Ascending aorta (tissue), 2 donors: ENCODE measurements at places on chromosomes 2 and 18.

GRCh38 chr2:179694963-179695362, 166.4 kb downstream of the ZNF385B start:
- H3K27ac ChIP-seq, result no peak overlapping the region
- DNase-seq, result no peak
- no peak overlapping the region for H3K4me3 ChIP-seq
- H3K36me3 ChIP-seq, result no peaks in the 10 kb centered on the region
- no peaks in the 10 kb centered on the region for H3K27me3 ChIP-seq

- no peaks in the 10 kb centered on the region for H3K27me3 ChIP-seq
- no peak overlapping the region for H3K4me3 ChIP-seq
- DNase-seq, result no peak
These were observed 97.8 kb downstream of the ESCO1 start for GRCh38 chr18:21502661-21503060.

DNA sequence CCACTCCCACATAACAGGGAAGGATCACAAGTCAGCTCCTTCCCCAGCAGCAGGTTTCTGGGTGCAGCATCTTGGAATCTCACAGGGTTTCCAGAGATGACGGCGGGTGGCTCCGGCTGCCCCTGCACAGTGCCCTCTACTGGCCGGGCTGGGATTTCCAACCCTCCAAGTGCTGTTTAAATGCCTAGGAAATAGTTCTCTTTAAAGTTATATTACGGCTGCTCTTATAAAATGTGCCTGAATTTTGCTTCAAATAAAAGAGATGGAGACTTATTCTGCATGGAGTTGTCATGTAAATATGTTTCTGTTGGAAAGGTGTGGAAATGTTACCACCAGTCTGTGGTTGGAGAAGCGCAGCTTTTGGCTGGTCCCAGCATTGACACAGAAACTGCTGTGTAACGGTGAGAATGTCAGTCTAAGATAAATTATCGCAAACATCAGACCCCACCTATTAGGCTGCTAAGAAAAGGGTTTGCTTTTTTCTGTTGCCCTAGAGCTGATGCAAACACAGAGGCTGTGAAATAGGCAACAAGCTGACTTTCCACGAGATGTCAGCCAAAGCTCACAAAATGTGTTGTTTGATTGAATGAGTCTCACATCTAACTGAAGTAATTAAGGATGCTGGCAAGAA, 3.3 kb upstream of the HJURP start:
- DNase-seq, result no peak
- no peaks in the 10 kb centered on the region for H3K27me3 ChIP-seq
- H3K4me3 ChIP-seq, result no peak overlapping the region

DNA sequence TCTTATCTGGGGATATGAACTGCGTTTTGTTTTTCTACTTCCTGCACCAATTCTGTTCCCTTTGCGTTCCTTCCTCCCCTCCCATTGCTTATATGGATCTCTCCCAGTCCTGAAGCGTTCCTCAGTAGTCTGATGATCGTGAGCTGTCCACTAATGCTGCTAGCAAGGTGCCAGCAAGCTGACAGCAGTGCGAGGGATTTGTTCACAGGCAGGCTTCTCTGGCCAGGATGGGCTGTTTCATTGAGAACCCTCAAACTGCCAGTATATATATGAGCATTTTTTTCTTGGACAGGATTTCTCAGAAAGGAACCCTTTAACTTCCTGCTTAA, 40.1 kb downstream of the GTF3C3 start:
- H3K4me3 ChIP-seq, result peak overlapping the region; percentile 29
- peaks cover 3% of the 10 kb centered on the region for H3K36me3 ChIP-seq
- no peak overlapping the region for H3K27ac ChIP-seq
- DNase-seq, result no peak
- H3K27me3 ChIP-seq, result no peaks in the 10 kb centered on the region

GRCh38 chr2:226256709-226257376, 542.8 kb downstream of the IRS1 start:
- no peaks in the 10 kb centered on the region for H3K4me1 ChIP-seq
- no peaks in the 10 kb centered on the region for H3K36me3 ChIP-seq
- no peaks in the 10 kb centered on the region for H3K27me3 ChIP-seq
- no peak overlapping the region for H3K27ac ChIP-seq
- H3K4me3 ChIP-seq, result no peak overlapping the region

- no peak for DNase-seq
- H3K4me1 ChIP-seq, result peaks cover 3% of the 10 kb centered on the region
- no peaks in the 10 kb centered on the region for H3K36me3 ChIP-seq
- no peaks in the 10 kb centered on the region for H3K27me3 ChIP-seq
- H3K27ac ChIP-seq, result no peak overlapping the region
These were observed 86.9 kb downstream of the ZCCHC2 start for GRCh38 chr18:62609764-62610163.

DNA sequence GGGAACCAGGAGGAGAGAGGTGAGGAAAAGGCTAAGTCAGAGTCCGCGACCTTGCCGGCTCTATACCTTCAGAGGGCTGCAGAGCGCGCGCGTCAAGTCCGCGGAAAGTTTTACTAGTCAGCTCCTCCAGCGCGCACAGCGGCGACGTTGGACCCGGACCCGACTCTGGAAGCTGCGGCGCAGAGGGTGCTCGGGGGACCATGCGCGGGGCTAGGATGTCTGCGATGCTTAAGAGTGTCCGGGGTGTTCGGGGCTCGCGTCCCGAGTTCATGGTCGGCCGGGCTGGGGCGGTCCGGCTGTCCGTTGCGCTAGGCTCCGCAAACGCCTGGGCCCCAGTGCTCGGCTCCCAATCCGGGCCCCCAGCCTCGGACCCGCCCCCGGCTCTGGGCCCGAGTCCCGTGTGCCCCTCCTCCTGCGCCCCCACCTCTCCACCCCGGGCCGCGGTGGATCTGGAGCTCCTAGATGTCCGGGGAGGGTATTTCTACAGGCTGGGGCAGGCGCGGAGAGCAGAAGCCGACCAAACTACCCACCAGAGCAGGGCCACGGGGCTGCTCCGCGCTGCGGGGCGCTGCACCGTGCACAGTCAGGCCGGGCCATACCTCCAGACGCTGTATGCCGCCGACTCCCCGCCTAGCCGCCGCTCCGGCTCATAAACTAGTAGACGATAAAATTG, at the start of gene LBX2:
TSS of gene LBX2 (minus strand) at position 337 of the 673 bp plus-strand sequence. CDS start at position 271, 66 bp downstream.
- H3K27ac ChIP-seq, result no peak within 1 kb of the TSS
- peaks cover 3% of the 10 kb centered on the region for H3K4me1 ChIP-seq
- peak within 1 kb of the TSS; percentile 51 for H3K4me3 ChIP-seq
- DNase-seq, result no peak
- H3K27me3 ChIP-seq, result peaks cover 5% of the 10 kb centered on the region

GRCh38 chr2:23386339-23387220, 1.6 kb downstream of the KLHL29 start:
- no peak for DNase-seq
- no peaks in the 10 kb centered on the region for H3K27me3 ChIP-seq
- H3K36me3 ChIP-seq, result no peaks in the 10 kb centered on the region

- no peak for DNase-seq
- no peaks in the 10 kb centered on the region for H3K36me3 ChIP-seq
- H3K4me3 ChIP-seq, result no peak overlapping the region
- no peak overlapping the region for H3K27ac ChIP-seq
These were observed 94.4 kb downstream of the SGPP2 start for GRCh38 chr2:222518570-222519381.

GRCh38 chr2:227325839-227326195, 766 bp downstream of the MFF start:
- no peaks in the 10 kb centered on the region for H3K4me1 ChIP-seq
- peaks cover 4% of the 10 kb centered on the region for H3K36me3 ChIP-seq
- H3K27ac ChIP-seq, result peak overlapping the region; percentile 95
- peak overlapping the region; percentile 91 for H3K4me3 ChIP-seq

- peaks cover 11% of the 10 kb centered on the region for H3K36me3 ChIP-seq
- no peaks in the 10 kb centered on the region for H3K4me1 ChIP-seq
- no peak for DNase-seq
- H3K27me3 ChIP-seq, result no peaks in the 10 kb centered on the region
- no peak overlapping the region for H3K4me3 ChIP-seq
These were observed 11.3 kb downstream of the RMP24 start for GRCh38 chr18:35983818-35984217.

GRCh38 chr2:157857881-157858280, 18.2 kb downstream of the ACVR1 start:
- no peak overlapping the region for H3K4me3 ChIP-seq
- no peaks in the 10 kb centered on the region for H3K27me3 ChIP-seq
- DNase-seq, result no peak
- H3K36me3 ChIP-seq, result peaks cover 3% of the 10 kb centered on the region
- no peaks in the 10 kb centered on the region for H3K4me1 ChIP-seq
- H3K27ac ChIP-seq, result no peak overlapping the region
